Suppressor macrophage (primary cell): ENCODE measurements at places on chromosomes 7 and 10.

DNA sequence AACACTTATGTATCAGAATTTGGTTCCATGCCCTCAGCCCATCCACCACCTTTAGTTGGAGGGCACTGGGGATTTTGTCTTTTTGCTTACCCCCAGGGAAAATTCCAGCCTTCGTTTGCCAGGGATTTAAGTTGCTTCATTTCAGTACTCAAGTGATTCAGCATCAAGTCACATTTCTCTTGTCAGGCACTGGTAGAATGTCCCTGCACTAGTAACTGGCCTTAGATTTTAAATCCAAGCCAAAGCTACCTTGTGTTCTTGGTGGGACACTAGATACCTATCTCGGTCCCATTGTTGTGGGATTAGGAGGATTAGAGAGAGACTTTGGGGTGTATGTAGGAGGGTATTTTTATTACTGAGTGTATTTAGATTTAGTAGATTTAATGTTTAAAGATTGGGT lies 613.1 kb downstream of the SUGCT start:
- DNase-seq: no peak

- no peak for DNase-seq
These were observed 97.4 kb downstream of the FGFR2 start for GRCh38 chr10:121500701-121501332.

- no peak for DNase-seq
These were observed 115.5 kb downstream of the FOXP2 start for GRCh38 chr7:114530057-114530611.

GRCh38 chr7:159078911-159079270 lies 65.8 kb downstream of the VIPR2 start:
- DNase-seq: no peak

DNA sequence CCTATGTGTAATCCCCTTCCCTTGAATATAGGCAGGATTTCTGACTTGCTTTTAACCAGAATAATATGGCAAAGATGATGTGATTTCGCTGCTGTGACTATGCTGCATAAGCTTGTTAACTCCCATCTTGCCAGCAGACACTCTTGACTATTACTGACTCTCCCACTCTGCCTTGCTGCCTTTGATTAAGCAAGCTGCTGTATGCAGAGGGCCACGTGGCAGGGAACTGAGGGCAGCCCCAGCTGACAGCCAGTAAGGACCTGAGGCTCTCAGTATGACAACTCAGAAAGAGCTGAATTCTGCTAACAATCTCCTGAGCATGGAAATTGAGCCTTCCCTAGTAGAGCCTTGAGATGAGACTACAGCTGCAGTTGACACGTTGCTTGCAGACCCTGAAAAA lies 279.4 kb upstream of the CACNA2D1 start:
- no peak for DNase-seq

DNA sequence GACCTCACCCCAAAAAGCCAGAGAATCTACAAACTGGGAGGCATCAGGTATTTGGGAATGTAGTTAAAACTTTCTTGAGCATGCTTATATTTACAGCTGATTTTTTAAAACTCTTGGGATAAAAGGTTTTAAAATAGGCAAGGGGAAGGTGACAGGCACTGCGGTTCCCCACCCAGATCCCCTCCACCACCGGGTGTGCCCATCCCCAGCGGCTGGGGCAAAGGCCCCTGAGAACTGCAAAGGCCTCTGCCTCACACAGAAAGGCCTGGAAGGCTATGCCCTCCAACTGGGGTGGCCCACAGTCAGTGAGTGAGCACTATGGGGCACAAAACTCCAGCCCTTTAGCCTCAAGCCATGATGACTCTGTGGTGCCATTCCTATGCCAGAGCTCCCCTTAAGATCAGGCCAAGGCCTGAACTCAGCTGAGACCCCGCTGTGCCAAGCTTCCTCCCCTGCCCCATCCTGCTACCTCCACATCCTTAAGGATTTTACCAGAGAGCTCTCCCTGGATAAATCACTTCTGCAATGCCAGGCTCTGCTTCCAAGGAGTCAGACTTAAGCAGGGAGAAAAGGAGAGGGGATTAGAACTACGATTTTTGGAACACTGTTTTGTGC lies 299.1 kb downstream of the GRID1 start:
- no peak for DNase-seq

DNA sequence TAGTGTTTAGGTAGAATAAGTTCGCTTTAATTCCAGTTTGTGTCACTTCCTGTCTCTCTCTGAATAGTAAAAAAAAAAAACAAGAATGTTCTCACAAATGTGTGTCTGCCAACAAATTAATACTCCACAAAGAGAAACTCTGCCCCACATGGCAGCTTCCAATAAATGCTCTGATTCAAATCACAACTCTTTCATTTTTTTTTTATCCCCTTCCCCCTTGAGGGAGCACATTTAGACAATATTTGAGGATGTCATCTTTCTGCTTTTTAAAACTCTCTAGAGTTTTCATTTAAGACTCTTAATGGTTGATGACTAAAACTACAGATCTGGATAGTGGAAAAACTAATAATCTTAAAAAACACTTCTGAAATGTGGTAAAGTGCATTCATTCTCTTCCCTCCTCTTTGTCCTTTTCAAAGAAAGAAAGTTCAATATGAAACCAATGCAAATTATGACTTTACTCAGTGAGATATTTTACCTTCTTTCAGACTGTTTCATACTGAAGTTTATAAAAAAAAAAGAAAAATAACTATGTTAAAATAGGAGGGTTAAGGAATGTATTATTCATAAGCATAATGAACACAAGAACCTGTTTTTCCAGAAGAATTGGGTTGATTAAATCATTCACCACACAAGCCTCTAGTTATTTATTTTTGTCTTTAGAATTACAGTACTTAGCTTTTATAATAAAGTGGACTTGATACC lies 42.3 kb downstream of the ARID5B start:
- no peak for DNase-seq

- DNase-seq: no peak
These were observed 790.7 kb downstream of the TNS3 start for GRCh38 chr7:46791188-46791587.

- no peak for DNase-seq
These were observed 138.4 kb upstream of the TNS3 start for GRCh38 chr7:47720141-47720906.

DNA sequence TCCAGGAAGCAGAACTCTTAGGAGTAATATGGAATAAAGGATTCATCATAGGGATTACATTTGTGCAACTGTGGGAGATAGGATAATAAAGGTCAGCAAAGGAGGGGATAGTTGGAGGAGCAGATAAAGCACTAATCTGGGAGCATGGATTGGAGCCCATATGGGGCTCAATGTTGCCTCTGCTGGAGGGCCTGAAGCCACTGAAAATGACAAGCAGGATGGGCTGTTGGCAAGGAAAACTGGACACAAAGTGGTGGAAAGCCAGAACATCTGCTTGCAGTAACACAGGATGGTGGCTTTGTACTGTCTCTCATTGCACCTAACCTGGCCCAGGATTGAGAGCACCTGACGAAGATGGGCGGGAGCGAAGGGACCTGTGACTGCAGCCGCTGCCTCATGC lies 15.0 kb upstream of the COMMD3 start:
- no peak for DNase-seq

DNA sequence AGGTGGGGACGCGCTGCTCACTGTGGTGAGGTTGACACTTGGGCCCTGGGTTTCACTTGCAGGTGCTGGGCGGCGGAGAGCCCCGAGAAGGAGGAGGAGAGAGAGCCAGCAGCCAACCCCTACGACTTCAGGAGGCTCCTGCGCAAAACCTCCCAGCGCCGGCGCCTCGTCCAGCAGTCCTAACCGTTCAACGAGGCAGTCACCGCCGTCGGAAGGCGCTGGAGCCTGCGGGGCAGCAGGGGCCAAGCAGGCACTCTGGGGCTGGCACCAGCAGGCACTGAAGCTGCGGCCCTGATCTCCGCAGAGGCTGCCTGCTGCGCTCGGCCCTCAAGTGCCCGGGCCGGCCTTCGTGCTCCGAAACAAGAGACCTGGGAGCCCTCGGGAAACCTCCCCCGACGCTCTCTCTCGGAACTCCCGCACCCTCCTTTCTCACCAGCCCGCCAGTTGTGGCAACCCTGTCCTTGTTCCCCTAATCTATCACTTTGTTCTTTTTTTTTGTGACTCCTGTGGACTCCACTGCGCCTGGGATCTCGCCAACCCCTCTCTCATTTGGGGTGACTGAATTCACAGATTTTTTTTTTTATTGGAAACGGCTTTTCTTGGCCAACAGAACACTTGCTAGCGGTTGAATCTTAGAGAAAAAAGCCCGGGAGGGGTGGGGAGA lies 4.7 kb upstream of the GAD2 start:
- no peak for DNase-seq

- no peak for DNase-seq
These were observed 1.2 kb upstream of the MAT1A start for GRCh38 chr10:80290474-80291220.

- DNase-seq: no peak
These were observed 73.8 kb downstream of the LSMEM1 start for GRCh38 chr7:112554591-112554990.

DNA sequence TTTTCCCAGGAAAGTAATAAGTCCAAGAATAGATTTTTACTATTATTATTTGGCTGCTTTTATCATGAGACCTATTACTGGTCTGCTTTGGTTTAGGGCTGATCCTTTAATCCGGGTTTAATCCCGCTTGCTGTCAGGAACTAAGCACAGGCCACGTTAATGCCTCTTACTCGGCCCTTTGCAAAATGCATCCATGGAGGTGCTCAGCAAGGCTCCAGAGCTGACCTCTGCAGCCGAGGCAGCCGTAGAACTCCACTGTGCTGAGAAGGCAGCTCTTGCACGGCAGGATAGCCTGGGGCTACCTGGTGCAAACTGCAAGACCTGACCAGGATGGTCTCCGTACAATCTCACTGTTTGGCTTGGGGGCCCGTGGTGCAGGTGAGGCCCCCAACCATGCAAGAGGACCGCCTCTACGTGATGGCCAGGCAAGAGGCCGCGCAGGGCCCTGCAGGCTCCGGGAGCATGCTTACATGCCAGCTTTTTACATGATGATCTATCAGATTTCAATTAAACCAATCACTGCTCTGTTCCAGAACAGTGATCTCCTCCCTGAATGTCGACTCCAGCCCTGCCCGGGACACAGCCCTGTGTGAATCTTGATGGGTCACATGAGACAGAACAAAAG lies 10.4 kb upstream of the CALML3 start:
- DNase-seq: no peak
